A172 (cell line): ENCODE measurements at places on chromosomes 11 and 22. TPM values are rescaled to one million over a fixed set of nuclear protein-coding genes. Genes with fewer than 3 reads are reported as not detected.

DNA sequence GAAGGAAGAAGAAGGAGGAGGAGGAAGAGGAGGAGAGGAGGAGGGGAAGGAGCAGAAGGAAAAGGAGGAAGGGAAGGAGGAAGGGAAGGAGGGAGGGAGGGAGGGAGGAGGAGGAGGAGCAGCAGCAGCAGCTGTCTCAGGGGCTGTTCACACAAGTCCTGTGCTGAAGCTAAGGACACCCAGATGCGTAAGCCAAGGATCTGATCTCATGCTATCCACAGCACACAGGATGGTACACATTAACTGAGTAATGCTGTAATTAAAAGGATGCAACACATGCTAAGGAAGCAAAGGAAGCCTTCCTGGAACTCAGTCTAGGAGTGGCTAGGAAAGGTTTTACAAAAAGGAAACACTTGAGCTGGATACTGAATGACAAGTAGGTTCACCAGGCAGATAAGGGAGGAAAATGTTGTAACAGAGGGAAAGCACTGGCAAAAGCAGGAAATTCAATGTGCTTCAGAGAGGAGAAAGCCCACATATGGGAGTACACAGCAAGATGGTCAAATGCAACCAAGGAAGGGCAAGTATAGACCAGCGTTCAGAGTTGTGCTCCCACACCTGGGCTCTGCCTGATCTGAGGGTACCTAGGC is 32.0 kb downstream of the TRIM66 start:
- DNase-seq = peak; percentile 10

GRCh38 chr22:30005213-30005857 is 74.9 kb upstream of the HORMAD2 start:
- peak; percentile 46 for DNase-seq

GRCh38 chr11:117144477-117145392 is 648 bp downstream of the PAFAH1B2 start:
- peak; percentile 50 for DNase-seq

DNA sequence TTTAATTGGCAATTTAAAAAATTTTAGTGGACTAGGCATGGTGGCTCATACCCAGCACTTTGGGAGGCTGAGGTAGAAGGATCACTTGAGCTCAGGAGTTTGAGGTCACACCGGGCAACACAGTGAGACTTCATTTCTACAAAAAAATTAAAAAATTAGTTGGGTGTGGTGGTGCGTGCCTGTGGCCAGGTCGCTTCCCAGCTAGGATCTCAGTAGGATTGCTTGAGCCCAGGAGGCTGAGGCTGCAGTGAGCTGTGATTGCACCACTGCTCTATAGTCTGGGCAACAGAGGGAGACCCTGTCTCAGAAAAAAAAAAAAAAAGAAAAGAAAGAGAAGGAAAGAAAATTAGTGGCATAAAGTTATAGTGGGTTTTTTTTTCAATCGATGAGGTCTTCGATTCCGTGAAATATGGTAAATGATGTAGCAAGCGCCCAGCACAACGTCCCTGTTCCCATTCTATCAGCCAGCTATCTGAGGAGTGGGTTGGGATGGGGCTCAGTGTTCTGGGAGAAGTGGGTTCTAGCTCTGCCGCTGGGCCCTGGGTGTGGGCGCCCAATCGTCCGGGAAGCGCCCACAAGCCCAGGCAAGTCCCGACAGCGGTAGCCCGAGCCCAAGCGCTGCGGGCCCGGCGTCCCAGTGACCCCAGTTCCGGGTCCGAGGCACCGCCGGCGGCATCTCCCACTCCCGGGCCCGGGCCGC is 1.4 kb downstream of the FOSL1 start:
- DNase-seq = no peak

DNA sequence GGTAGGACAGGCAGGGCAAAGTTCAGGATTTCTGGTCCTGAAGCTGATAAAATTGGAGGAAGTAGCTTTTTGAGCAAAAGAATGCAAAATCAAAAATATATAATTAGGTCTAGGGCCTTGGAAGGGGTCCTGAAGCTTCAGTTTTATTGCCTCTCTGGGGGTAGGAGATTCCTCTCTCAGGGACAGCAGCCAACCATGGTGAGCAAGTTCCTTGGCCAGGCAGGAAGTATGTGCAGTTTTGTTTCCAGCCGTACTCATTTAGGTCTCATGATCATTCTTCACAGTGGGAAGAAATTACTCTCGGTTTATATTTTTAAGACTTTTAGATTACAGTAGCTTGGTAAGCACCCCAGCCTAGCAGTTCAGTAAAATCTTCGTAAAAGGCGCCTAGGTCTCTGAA is 2.9 kb upstream of the RAB38 start:
- no peak for DNase-seq

GRCh38 chr11:106917973-106918372 is 100.3 kb downstream of the GUCY1A2 start:
- peak; percentile 3 for DNase-seq

Gene MFNG
- total RNA-seq = 0.86 and 0.95 TPM in 2 replicates

Gene ELFN2
- 0.93 and 1.1 TPM in 2 replicates for total RNA-seq

DNA sequence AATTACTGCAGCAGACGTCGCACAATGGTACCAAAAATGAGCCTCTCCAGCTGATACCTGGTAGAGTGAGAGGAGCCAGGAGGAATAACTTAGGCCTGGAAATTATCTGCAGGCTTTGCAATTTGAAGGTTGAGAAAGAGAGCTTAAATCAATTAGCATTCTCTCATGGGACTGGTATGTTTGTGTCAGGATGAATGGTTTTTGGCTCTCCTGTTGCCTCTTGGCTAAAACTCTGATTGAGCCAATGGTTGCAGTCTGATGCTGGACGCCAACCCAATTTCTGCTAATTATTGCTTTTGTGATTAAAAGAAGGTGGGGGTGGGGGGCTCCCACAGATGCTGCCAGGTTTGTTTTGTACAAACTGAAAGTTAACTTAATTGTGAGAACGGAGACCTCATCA is 12.5 kb upstream of the NELL1 start:
- no peak for DNase-seq

GRCh38 chr11:69667619-69668604 is 7.2 kb downstream of the LTO1 start:
- no peak for DNase-seq

DNA sequence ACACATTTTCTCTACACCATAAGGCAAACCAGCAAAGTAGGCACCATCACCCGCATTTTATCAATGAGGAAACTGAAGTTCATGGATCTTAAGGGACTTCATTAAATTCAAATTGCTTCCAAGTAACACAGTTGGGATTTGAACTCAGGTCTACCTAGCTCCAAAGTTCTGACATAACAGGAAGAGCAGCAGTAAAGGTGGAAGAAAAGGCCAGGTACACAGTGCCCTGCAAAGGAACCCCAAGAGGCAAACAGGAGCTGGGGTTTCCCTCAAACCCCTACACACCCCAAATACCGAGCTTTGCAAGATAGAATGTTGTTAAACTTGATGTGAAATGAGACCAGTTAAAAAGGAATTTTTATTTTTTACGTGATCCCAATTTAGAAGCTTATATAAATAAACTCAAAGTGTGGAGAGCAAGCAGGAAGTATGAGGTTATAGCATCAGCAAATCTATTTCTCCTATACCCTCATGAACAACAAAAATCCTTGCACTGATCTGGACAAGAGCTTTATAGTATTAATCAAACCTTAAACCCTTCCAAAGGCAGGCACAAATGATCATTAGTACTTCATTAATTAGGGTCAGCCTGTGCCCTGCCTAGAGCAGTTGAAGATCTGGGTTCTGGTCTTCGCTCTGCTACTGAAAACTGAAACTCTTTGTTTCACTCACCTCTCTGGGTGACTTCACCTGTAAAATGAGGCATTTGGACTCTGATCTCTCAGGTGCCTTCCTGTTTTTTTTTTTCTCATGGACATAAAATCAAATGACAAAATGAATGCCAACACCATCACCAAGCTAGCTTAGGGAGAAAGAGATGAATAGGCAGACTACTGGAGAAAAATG is 36.5 kb downstream of the SYTL2 start:
- DNase-seq = no peak

Gene EHBP1L1
- total RNA-seq = 50.1 and 83.3 TPM in 2 replicates

DNA sequence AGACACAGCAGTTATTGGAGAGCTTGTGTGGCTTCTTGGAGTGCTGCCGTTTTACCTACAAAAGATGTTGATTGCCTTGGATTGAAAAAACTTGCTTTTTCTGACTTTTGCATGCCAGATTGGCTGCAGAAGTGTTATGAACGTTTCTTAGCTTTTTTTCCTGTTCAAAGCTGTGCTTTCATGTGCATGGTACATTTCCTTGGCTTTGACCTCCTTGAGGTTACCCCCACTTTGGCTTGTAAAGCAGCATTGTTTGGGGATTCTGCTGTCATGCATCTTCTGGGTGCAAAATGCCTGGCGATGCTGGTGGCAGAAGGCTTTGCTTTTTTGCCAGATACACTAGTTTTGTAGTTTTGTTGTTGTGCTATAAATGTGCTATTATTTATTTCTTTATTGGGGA is 80.0 kb downstream of the JRKL start:
- no peak for DNase-seq

GRCh38 chr11:112558691-112559090 is 298.0 kb upstream of the PLET1 start:
- DNase-seq = no peak

DNA sequence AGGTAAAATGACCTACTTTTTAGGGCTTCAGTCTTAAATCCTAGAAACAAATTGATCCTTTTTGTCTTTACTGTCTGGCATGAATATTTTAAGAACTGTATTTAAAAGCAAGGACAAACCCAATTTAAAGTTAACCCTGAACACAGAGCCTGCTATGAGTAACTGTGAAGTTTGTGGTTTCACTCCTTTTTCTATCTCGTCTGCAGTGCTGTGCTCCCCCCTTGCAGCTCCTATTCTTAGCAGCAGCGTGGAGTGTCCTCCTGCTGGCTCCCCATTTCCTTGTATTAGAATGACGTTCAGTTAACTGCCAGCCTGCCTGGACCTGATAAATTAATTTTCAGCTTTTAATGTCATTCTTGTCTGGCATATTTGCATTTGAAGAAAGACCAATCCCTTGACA is 40.0 kb upstream of the LRRC4C start:
- DNase-seq = no peak

Gene CCDC116
- 0.12 TPM in 1 of 2 replicates, not detected in the other for total RNA-seq

Gene POTEH
- total RNA-seq = 0.05 TPM in 1 of 2 replicates, not detected in the other

DNA sequence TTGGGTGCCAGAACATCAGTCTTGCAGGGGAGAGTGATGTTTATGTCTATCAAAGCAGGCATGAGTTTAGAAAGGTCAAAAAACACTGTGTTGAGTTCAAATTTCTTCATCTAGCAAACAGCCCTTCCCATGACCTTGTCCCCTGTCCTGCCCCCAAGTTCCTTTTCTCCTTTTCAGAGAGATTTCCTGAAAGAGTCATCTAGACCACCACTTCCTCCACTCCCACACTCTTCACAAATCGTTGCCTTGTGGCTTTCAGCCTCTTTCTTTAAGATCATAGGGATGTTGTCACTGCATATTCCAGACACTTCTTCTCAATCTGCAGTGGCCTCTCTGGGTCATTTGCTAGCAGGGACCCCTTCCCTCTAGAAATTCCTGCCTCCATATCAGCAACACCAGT is 290.5 kb downstream of the TENM4 start:
- no peak for DNase-seq

- DNase-seq = no peak
These were observed 40.7 kb downstream of the ZNRF3 start for GRCh38 chr22:28923826-28924732.

Gene OR10A2
- total RNA-seq = not detected in 2 replicates

- peak; percentile 15 for DNase-seq
These were observed 40.0 kb upstream of the RTL6 start for GRCh38 chr22:44538051-44538450.

- DNase-seq = no peak
These were observed 255.1 kb downstream of the DCDC1 start for GRCh38 chr11:31114442-31114841.
